NCI-H82 (cell line): ENCODE measurements at places on chromosomes 16 and 17.

DNA sequence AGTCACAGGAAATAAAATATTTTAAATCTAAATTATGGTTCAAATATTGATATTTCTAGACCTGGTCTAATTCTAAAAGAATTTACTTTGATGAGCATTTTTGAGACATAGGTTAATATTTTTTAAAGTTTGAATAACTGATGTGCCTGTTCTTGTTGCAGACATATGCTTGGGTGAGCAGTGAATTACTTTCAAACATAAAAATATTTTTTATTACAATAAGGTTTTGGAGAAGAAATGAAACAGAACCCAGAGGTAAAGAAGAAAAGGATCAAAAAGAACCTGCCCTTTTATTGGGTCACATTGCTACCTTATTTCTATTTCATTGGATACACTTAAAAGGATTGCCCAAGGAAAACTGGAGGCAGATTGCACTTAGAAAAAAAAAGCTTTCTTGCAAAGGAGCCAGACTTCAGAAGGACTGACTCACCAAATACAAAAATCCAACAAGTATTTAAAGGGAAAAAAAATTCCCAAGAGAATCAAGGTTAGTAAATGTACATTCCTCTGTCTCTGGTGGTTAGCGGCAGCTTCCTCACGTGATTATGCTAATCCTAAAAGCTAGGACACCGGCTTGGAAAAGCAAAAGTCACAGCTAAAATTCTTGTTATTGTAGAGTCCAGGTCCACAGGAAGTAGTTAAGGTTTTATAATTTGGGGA lies 18.5 kb downstream of the ENPP7 start:
- DNase-seq = peak; percentile 37

GRCh38 chr16:25888868-25889267 lies 197.1 kb downstream of the HS3ST4 start:
- peak; percentile 35 for DNase-seq

- DNase-seq = no peak
Observed at GRCh38 chr17:49910858-49911204, 58.2 kb upstream of the DLX4 start.

DNA sequence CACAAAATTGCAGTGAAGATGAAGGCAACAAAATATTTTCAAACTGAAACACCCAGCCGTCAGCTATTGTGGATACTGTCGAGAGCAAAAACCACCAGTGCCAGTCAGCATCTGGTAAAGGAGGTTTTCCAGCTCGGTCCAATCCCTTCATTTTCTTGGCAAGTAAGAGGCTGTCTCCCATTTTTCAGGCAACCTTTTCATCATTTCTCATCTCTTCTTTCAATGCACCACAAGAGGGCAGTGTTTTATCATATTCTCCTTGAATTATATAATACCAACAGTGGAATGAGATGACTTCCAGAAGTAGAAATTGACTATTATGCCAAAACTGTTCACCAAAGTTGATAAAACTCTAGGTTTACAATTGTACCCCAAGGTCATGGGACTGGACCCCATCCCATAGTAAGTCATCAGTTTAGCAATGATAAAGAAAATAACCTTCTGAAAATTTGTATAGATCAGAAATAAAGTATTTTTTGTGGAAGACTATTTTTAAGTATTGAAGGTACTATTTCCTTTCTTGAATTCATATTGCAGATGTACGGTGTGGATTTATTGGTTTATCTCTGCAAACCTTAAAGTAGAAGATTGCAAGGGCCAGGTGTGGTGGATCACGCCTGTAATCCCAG lies 16.8 kb downstream of the NQO1 start:
- DNase-seq = peak; percentile 88
